ENCODE measurements at places on chromosomes 6 and 20.

GRCh38 chr20:6959900-6960312, 192.4 kb downstream of the BMP2 start:
- DNase-seq = no peak

DNA sequence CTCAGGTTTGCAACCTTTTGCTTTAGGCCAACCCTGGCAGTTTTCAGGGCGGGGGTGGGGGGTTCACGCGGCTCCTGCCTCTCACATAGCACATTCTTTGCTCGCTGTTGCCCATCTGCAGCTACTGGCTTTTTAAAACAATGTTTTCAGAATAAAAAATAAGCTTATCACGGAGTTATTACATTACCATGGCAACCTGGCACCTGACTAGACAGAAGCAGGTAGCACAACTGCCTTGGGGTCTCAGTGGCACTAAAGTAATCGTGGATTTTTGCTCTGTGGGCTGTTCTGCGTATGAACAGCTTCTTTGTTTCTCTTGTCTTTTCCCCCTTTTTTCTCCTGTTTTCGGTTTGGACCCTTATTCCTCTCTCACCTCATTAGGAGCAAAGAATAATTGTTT, 9.1 kb upstream of the MANBAL start:
- no peak for DNase-seq

DNA sequence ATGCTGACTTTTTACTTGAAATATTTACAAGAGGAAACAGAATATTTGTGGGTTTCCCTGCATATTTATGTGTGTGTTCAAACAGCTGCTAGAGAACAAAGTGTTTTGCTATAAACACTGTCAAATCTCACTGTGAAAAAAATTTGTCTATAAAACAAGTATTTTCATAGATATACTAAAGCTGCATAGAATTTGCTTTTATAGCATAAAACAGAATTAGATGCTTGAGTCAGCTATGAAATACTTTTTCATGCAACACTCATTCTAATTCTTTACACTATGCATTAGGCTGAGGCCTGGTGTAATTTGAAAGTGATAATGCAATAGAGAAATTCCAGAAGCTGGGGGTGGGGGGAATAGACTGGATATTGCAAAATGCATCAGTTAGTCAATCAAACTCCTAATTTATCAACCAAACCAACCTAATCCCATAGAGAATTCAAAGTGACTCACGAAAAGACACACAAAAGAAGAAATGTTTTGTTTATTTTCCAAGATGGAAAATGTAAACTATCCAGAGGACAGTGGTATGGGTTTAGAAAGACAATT, 148.2 kb downstream of the LAMA2 start:
- no peak for DNase-seq

GRCh38 chr6:55212156-55212555, 37.8 kb downstream of the HCRTR2 start:
- DNase-seq = no peak

- no peak for DNase-seq
Observed at GRCh38 chr6:140671926-140672325, 1297.5 kb upstream of the CITED2 start.

GRCh38 chr20:34578025-34578424, 19.5 kb downstream of the MAP1LC3A start:
- no peak for DNase-seq

DNA sequence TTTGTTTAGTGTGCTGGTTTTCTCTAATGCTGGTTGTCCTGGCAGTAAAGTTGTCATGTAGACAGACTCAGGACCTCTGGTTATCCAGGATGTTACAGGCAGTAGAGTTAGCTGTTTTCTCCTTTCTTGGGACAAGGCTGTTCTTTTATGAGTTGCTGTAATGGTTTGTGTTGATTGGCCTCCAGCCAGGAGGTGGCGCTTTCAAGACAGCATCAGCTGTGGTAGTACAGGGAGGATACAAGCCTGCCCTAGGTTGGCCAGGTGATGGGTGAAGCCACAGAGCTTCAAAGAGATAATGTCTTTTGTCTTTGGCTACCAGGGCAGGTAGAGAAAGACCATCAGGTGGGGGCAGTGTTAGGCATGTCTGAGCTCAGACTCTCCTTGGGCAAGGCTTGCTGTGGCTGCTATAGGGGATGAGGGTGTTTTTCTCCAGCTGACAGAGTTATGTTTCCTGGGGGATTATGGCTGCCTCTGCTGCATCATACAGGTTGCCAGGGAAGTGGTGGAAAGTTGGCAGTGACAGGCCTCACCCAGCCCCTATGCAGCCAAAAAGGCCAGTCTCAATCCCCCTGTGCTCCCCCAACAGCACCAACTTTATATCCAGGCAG, 127.2 kb upstream of the TAB2 start:
- DNase-seq = peak; percentile 57

DNA sequence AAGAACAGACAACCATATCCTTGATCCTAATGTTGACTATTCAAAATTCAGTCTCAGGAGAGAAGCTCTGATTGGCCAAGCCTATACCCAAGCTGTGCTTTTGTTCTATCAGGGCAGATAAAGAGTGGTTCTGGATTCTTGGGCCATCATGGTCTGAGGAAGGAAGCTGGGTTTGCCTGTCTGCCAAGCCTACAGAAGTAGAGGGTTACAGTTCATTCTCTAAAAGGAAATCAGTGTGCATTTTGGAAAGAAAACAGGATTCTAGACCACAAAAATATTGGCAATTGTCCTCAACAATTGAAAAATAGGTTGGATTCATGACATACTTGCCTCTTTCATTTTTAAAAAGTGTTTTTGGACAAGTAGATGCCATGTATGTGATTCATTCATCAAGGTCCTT, 145.4 kb upstream of the BMP2 start:
- DNase-seq = no peak

GRCh38 chr6:46251583-46252339, 81.0 kb upstream of the ENPP5 start:
- no peak for DNase-seq

DNA sequence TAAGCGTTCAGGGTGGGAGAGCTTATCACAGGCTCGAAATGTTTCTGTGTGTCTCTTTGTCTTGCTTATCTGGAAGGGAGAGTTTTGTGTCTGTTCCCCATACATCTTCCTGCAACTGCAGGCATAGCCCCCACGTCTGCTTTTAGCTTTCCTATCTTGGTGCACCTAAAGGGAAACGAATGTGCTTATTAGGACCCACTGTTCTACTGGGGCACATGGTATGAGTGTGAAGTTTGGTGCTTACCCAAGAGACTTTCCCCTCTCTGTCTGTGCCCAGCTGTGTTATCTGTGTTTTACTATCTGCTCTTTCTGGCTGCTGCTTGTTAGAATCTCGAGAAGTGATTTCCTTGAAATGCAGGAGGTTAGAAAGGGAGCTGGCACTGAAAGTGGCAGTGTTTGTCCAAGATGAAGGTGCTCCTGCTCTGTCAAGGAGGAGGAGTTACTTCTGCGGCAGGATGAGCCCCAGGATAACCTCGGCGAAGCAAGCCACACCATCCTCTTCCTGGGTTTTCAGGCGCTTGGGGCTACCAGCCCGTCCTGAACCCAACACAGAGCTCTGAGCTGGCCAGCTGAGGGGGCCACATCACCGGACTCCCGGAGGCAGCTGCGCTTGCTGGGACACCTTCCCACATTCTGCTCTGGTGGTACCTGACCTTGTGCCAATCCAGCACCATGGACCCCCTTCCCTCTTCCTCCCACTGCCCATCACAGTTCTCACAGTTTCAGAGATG, 23.4 kb downstream of the DYNLT1 start:
- no peak for DNase-seq

GRCh38 chr6:34969662-34970265, 80.7 kb downstream of the ANKS1A start:
- no peak for DNase-seq

DNA sequence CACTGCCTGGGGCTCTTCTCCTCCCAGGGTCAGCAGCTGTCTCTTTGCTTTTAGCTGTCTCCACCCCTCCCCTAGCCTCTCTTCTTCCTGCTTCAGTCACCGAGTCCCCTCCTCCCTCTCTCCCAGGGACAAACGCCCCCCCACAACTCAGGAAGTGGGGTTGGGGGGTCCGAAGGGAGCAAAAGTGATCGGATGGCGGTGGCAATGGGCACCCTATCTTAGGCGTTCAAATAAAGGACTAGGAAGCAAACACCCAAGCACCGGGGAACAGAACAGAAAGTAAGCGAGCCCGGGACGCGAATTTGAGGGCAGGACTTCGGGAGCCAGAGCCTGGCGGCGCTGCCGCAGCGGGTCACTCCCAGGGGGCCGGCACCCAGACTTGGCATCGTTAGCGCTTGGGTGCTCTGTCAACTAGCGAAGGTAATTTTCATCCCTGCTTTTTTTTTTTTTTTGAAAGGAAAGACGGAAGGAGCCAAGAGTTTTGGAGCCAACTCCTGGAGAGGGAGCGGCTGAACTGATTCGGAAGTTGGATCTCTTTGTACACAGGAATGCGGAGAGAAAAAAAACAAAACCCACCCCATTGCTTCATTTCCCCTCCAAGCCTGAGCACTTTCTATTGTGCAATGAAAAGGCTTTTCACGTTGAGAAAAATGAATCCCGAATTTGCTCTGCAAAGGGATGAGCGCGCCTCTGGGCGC, 815 bp upstream of the ITPR3 start:
- DNase-seq = peak; percentile 6

DNA sequence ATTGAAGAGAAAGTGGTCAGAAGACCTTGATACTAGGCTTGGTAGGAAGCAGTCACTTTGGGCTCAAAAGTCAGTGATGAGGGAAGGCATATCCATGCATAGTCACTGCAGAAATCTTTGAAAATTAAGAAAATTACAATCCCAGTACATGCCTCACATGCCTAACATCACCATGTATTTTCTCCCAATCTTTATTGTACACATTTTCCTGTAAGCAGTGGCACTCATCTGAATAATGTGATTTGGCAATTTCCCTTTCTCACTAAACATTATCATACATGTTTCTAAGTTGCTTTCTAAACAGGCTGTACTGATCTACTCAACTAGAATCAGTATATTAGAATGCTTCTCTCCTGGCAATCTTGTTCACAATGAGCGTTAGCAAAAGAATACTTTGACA, 280.7 kb upstream of the SUPT3H start:
- DNase-seq = no peak

DNA sequence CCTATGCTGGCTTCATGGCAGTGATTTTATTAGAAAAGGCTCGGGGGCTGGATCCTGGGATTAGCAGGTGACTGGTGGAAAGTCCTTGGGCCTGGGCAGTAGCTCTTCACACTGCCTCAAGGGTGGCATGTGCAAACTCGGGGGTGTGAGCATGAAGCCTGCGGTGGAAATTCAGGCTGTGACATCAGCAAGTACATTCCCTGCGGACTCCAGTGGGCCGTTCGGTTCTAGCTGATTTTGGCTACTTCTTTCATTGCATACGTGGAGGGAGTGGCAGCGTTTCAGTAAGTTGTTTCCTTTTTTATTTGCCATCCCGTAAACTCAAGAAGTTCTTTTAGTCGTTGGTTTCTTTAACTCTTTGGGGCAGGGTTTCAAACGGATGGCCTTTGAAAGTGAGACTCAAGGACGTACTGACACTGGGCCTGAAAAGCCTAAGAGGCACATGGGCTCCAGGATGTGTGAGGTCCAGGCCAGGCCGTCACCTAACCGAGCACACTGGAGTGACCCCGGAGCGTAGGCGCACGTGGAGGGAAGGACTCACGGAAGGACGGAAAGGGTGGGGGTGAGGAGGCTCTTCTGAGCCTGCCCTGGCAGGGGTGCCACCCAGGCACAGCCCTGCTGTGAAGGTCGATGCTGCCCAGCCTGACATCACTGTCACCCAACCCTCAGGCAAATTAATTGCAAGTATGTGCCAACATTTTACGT, 104.0 kb upstream of the FRMD1 start:
- no peak for DNase-seq

DNA sequence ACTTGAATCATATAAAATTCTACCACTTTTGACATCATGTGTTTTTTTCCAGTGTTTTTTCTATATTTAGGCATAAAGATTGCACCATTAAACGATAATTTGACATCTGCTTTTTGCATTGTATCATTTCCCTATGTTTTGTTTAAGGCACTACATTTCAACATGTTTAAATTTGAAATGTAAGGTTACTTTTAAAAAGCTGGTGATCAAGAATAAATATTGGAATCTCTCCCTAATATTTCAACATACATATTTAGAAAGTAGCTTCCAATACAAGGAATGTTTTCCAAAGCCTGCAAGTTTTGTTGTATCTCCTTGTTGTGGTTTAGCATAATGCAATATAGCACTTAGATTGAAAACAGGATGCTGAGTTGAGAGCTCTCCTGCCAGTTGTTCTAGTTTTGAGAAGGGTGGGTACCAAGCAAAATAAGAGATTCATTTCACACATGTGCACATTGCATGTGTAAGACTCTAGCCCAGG, 76.5 kb downstream of the SYNJ2 start:
- DNase-seq = no peak

- no peak for DNase-seq
Observed at GRCh38 chr6:111361648-111362047, 121.4 kb downstream of the REV3L start.

DNA sequence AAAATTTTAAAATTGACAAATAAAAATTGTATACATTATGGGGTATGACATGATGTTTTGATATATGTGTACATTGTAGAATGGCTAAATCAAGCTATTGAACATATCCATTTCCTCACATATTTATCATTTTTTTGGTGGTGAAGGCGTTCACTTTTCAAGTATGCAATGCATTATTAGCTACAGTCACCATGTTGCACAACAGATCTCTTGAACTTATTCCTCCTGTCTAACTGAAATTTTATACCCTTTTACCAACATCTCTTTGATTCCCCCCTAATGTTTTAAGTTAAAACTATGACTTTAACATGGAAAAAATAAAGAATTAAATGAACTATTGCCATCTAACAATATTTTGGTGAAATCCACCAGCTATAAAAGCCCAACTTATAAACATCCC, 65.2 kb upstream of the UST start:
- DNase-seq = no peak

GRCh38 chr6:47094241-47094925, 52.3 kb upstream of the ADGRF1 start:
- no peak for DNase-seq

- DNase-seq = no peak
Observed at GRCh38 chr6:100022847-100023246, 28.8 kb upstream of the MCHR2 start.

- no peak for DNase-seq
Observed at GRCh38 chr6:90573624-90574023, 13.2 kb downstream of the MAP3K7 start.

- DNase-seq = peak; percentile 86
Observed at GRCh38 chr20:51404297-51405060, 138.0 kb downstream of the NFATC2 start.

GRCh38 chr6:168157272-168158212, 78.5 kb upstream of the FRMD1 start:
- DNase-seq = no peak

- no peak for DNase-seq
Observed at GRCh38 chr6:156617941-156618340, 159.2 kb upstream of the ARID1B start.

DNA sequence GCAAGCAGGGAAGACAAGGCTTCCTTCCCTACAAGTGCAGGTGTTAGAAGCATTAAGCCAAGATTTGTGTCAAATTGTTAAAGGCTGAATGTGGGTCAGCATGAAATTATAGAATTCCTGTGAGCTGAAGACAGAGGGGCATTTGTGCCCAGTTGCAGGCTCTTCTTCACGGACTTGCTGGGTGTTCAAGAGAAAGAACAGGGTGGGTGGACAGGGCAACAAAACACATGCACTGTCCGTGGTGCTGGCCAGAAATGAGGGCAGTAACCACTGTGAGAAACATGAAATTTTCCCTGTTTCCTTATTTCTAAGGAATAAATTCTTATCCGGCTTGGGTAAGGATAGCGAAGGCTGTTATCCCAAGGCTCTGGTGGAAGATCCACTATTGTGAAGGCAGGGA, 579.5 kb upstream of the HTR1E start:
- no peak for DNase-seq

All from stimulated activated CD4-positive, alpha-beta T cell treated with anti-CD3 and anti-CD28 coated beads, Interleukin-4, amount 100 ng/mL, for 4 hours (primary cell).